ENCODE measurements at places on chromosomes 12 and 14.

DNA sequence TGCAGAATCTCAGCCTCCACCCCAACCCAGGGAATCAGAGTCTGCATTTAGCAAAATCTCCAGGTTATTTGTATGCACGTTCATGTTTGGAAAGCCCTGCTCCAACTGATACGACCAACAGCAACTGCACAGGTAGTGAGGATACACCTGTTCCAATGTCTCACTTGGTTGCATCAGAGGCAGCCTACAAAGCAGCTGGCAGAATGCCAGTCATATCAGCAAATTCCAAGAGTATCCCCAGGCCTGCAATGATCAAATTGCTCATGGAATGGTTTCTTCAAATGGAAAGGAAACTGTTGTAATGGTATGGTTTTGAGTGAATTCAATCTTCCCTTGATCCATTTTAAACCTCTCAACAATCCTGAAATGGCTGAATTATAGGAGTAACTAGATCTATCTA is 75.4 kb downstream of the GRIP1 start:
- no peak for DNase-seq

DNA sequence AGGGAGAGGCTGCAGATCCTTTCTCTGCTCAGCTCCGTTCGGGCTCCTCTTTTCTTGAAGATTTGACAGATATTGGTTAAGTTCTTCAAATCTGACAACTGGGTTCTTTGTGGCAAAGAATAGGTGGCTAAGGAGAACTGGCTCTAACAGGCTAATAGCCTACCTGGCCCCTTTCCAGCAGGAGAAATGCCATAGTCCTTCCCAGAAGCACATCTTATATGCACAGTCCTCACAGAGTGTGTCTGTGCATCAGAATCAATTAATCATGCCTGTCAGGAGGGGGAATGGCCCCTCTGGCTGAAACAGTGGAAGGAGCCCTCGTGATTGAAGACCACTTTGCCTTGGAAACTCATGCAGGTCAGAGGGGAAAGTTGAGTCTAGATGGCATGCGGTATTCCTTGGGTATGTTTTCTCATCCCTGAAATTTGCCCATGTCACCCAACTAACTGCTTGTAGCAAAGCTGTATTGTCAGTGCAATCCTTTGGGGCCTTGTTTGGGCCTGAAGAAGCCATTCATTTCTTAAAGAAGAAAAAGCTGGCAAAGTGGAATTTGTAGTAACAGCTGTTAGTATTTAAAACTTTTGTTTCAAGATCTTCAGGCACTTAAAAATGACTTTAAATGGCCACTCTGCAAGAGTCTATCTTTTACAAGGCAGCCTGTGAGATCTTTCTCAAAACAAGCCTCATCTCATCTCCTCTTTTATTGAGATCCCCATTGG is 251.5 kb downstream of the ZFP36L1 start:
- no peak for DNase-seq

DNA sequence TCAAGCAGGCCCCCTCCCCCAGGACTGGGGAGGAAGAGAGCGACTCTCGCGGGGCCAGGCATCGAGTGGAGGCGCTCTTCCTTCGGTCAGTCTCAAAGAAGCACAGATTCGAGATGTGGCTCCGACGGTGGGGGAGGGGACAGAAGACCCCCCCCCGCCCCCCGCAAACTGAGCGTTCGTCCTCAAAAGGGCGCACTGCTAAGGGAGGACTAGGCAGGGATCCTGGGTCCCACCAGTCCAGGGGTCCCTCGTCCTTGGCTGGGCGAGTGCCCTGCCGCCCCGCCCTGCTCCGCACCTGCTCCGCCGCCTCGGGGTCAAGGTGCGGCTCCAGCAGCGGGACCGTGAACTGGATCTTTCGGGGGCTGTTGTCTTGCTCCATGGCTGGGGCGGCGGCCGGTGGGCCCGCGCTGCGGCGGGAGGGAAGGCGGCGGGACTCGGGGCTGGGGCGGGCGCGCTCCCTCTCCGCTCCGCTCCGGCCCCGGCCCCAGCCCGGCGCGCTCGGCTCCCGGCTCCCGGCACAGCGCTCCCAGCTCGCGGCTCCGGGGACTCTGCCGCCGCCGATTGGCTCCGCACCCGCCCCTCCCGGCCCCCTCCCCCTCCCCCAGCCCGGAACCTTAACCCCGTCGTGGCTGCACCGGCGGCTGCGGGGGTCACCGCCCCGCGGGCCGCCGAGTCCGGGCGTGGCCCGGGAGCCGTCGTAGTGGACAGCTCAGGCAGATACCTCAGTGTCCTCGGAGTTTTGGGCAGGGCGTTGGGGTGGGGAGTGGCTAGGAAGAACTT is at the start of gene PPP1R1A:
PPP1R1A (minus strand) TSS at position 550 of the 780 bp plus-strand sequence; CDS start at position 379, 171 bp downstream.
- DNase-seq = no peak

DNA sequence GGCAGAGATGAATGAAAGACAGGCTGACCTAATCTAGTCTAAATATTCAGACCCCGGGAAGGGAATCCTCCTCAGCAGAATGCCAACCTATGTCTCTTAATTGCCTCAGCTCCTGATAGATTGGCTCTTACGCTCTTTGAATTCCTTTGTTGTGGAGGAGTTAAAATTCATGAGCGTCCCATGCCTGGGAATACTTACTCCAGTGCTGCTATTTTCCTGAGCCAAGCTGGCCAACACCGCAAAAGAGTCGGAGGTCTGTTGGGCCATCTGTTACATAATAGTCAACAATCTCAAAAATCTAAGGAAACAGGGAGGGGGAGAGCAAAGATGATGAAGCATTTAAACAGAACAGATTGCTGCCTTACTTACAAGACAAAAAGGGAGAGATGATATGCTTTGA is 182.8 kb downstream of the ASCL1 start:
- DNase-seq = no peak

- DNase-seq = no peak
These were observed 291.9 kb downstream of the FUT8 start for GRCh38 chr14:65704437-65704836.

GRCh38 chr12:106071686-106072085 is 67.1 kb downstream of the NUAK1 start:
- DNase-seq = no peak

GRCh38 chr12:92096346-92097136 is 49.1 kb downstream of the BTG1 start:
- no peak for DNase-seq

- no peak for DNase-seq
These were observed 54.1 kb downstream of the ADIPOR2 start for GRCh38 chr12:1744932-1745331.

GRCh38 chr14:71319666-71320065 is 412.4 kb downstream of the PCNX1 start:
- no peak for DNase-seq

- no peak for DNase-seq
These were observed 181.5 kb downstream of the FOXA1 start for GRCh38 chr14:37413504-37414003.

DNA sequence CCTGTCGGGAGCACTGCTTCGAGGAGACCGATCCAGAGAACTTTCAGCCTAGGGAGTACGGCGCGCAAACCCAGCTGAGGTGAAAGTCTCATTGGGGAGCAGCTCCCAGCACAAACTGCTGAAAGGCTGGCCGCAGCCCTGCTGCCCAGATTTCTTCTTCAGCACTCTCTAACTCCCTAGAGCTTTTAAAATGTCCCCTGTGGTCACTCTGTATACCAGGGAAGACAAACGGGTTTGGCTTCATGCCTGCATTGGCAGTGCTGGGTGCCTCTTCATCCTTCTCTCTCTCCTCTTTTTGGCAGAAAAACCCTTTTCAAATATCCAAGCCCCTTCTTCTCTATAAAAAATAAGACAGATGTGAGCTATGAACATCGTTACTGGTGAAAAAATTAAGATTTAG is 34.9 kb downstream of the BBS10 start:
- DNase-seq = no peak

DNA sequence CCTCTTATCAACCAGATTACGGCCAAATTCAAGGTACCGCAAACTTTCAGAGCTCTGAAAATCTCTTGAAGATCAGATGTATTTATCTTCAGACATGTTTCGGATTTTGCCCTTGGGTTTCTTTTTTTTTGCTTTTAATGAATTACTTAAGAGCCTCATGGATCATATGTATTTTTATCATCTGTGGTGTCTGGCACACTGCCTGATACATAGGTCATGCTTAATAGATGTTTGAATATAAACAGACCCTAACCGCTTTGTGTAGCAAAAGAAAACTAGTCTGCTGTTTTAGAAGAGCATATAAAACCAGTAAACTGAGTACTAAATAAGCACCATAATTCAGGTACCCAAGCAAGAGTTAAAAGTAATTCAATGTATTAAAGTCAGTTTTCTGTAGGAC is 20.1 kb upstream of the TBK1 start:
- DNase-seq = no peak

DNA sequence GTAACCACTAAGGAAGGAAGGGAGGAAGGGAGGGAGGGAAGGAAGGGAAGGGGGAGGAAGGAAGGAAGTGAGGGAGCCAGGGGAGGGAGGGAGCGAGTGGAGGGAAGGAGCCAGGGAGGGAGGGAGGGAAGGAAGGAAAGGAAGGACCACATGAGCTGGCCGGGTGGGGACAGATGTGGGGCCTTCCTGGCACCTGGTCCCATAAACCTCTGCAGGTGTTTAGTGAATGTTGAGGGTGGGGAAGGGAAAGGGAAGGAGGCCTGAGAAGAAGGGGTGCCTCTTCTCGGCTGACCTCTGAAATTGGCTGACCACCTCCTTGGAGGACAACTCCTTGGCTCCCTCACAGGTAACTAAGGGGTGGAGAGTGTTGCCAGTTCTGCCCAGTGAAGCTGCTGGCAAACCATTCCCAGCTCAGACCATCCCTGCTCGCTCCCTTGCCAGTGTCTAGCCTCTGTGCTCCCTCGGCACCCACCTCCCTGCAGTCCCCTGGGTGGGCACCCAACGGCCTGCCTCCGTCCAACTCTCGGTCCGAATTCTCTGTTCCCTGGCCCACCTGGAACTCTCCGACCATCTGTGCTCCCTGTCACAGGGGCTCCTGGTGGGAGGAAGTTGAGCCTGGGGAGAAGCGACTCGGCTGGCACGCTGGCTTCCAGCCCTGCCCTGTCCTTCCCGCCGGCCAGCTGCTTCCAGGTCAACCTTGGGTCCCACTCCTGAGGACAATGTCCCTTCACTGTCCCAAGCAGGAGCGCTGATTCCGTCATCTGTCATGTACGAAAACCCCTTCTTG is 12.2 kb upstream of the PPP1R13B start:
- DNase-seq = no peak

DNA sequence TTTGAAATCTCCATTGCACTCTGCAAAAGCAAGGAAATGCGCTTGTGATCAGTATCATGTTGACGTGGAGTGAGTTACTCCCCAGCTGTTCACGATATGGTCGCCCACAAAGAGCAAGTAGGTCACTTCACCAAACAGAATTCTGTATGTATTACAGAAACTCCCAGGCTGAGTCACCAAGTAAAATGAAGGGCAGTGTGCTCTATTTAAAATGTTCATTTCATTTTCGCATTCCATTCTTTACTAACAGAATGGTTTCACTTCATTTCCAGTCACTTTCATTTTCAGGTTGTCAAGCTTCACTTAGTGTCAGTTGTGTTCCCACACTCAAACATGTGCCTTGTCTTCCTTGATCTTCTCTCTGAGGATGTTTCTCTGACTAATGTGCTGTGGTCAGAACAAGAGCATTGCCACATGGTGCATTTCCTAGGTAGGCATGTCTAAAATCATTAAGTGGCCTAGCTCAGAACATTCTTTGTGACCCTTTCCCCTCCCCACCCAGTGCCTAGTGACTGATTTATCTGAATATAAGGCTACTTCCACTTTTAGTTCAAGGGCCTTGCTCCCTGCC is 391.2 kb downstream of the RAD51B start:
- no peak for DNase-seq

GRCh38 chr14:31241450-31242114 is 34.0 kb upstream of the HECTD1 start:
- DNase-seq = no peak

- DNase-seq = no peak
These were observed 37.5 kb upstream of the CORO1C start for GRCh38 chr12:108768591-108769500.

GRCh38 chr14:32303865-32304264 is 25.2 kb upstream of the AKAP6 start:
- DNase-seq = no peak

DNA sequence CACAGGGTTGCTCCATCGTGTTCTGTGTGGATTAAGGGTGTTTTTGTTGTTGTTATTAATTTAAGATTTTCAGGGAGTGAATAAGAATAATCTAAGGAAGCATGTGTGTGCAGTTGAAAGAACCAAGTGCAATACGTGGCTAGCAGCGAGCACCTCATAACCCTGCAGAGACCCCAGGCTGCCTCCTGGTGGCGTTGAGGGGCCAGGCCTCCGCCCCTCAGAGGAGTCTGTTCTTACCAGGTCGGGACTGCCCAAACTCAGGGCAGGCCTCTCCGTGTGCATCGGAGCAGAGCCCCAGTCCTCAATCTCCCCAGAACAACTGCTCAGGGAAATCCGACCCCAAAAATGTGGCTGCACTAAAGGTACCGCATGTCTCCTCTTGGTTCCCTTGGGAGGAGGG is 36.8 kb downstream of the IL31 start:
- DNase-seq = no peak

DNA sequence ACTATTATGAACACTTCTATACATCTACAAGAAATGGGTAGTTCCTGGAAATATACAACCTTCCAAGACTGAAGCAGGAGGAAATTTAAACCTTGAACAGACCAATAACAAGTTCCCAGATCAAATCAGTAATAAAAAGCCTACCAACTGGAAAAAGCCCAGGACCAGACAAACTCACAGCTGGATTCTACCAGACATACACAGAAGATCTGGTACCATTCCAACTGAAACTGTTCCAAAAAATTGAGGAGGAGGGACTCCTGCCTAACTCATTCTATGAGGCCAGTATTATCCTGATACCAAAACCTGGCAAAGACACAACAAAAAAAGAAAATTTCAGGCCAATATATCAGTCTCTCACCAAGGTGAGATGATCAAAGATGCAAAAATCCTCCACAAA is 189.4 kb downstream of the RPS29 start:
- DNase-seq = no peak

GRCh38 chr14:69880044-69880487 is 850 bp downstream of the SMOC1 start:
- no peak for DNase-seq

- no peak for DNase-seq
These were observed 241.4 kb downstream of the PHLDA1 start for GRCh38 chr12:75790219-75790618.

- no peak for DNase-seq
These were observed 3.4 kb downstream of the MMP17 start for GRCh38 chr12:131831635-131832041.

DNA sequence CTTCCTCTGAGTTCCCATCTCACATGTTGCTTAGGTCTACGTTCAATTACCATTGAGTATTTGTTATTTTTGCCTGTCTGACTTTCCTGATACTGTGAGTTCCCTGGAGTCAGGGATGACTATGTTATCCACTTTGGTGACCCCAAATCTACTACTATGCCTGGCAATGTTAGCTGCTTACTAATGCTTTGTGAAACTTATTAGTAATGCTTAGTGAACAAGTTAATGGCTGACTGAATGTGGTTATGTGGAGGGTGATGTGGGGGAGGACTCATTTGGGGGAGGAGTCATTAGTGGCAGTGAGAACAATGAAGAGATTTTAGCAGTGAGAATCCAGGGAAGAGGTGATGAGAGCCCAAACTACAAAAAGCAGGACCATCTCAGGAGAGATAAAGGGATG is 121.6 kb downstream of the KTN1 start:
- no peak for DNase-seq
